ENCODE measurements at places on chromosomes 11 and 22.

DNA sequence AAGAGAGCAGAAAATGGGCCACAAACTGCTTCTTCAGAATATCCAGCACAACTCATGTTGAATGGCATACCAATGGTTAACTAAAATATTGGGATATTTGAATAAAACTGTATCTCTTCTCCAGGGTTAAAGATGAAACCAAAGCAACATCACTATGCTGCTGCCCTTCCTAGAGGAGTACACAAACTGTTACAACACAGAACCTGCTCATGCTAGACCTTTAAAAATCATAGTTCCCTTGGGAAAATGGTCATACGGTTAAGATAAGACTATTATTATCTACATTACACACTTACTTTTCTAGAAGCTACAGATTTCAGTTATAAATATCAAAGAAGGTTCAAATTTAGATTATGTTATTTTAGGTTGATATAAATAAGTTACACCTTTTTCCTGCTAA, 78.6 kb upstream of the TP53AIP1 start:
- DNase-seq = no peak

GRCh38 chr22:41863472-41863871, 30.6 kb downstream of the SREBF2 start:
- no peak for DNase-seq

- DNase-seq = no peak
Measured at GRCh38 chr11:36383195-36383594, 87.1 kb downstream of the PRR5L start.

- no peak for DNase-seq
Measured at GRCh38 chr11:45410391-45411227, 124.5 kb upstream of the SYT13 start.

GRCh38 chr11:66561975-66562248, 6.5 kb downstream of the CTSF start:
- DNase-seq = no peak

- no peak for DNase-seq
Measured at GRCh38 chr22:34255042-34255441, 334.8 kb upstream of the LARGE1 start.

DNA sequence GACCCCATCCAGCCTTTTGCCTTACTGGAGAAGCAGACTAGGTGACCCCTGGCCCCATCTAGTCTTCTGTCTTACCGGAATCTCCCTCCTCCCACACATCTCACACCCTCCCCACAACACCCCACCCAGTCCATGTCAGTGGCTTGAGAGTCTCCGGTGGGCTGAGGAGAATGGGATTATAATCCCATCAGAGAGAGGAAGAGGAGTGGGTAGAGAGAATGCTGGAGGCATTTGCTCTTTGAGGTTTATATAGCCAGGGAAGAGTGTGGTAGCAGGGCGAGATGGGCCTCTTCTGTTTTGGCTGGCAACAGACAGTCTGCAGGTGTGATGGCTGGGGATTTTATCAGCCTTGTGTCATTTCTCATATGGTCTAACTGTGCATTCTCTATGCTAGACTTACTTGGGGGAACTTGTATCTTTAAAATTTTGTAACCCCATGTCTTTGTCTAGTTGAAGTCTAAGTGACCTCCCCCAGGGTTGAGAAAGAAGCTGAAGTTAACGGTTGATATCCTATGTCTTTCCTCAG, 50.3 kb downstream of the GRAMD1B start:
- no peak for DNase-seq
